H54 (cell line): ENCODE measurements at places on chromosomes 2 and 18.

- peak; percentile 5 for DNase-seq
These were observed 383.9 kb downstream of the ARHGAP15 start for GRCh38 chr2:143513081-143513480.

GRCh38 chr2:208545403-208546042, 138.9 kb downstream of the PTH2R start:
- DNase-seq = no peak

DNA sequence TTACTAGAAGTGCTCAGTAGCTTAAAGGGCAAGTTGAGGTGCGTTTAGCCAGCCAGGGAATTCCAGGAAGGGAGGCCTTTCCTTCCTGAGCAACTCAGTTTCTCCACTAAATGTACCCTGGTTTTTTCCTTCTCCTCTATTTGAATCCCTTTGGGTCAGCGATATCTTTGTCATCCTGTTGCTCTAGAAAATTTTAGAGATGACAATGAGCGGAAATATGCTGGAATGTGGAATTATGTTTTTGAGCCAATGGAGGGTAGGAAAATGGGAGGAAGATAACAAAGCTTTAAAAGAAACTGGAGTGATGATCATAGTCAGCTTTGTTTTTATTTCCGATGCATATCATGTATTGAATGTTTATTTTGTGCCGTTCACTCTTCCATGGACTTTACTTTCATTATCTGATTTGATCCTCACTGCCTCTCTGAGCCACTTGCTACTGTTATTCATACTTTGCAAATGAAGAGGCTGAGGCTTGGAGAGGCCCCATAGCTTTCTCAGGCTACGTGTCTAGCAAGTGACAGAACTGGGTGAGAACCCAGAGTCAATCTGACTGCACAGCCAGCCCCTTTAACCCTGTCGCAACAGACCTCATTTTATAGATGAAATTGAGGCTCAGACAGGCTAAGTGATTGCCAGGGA, 67.3 kb downstream of the NTSR2 start:
- DNase-seq = no peak

DNA sequence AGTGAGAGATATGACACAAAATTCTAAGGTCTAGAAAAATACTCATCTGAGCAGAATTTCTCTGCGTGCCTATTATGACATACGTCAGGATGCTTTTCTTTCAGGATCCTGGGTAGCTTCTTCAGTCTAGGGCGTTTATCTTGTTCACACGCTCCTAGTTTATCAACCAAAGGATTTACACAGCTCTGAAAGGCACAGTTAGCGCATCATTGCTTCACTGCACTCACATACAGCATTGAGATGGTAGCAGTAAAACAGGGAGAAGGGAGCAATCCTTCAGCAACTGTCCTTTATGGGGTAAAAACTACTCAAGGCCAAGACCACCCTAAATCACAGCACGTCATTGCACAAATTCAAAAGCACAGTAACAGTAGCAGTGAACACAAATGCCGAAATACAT, 222.8 kb downstream of the SUCLG1 start:
- DNase-seq = no peak

- DNase-seq = peak; percentile 42
These were observed 15.6 kb upstream of the RIOK3 start for GRCh38 chr18:23437357-23438045.
